ENCODE measurements at places on chromosomes 1 and 21.

DNA sequence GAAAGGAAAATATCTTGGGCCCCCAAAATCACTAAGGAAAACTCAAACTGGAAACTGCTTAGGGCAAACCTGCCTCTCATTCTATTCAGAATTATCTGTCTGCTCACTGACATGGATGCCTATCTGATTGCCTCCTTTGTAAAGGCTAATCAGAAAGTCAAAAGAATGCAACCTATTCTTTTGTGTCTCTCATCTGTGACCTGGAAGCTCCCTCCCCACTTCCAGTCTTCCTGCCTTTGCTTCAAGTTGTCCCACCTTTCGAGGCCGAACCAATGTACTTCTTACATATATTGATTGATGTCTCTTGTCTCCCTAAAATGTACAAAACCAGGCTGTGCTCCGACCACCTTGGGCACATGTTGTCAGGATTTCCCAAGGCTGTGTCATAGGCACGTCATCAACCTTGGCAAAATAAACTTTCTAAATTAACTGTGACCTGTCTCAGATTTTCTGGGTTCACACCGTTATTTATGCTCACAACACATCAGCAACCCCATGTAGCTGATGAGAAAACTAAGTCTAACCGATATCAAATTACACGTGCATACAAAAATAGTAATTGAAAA is 302.3 kb upstream of the NRIP1 start:
- no peak for DNase-seq

DNA sequence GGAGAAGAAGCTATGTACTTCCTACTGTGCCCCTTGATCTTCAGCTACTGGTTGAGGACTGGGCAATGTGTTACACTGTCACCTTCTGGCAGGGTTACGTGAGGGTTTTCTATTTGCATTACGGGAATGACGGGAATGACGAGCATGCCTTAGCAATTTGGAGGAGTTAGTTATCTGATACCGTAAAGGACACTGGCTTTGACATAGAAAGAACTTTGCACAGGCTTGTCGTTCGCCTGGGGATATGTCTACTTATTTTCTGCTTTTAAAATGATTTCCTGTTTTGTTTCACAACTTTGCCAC is 19.8 kb upstream of the ACBD6 start:
- no peak for DNase-seq

DNA sequence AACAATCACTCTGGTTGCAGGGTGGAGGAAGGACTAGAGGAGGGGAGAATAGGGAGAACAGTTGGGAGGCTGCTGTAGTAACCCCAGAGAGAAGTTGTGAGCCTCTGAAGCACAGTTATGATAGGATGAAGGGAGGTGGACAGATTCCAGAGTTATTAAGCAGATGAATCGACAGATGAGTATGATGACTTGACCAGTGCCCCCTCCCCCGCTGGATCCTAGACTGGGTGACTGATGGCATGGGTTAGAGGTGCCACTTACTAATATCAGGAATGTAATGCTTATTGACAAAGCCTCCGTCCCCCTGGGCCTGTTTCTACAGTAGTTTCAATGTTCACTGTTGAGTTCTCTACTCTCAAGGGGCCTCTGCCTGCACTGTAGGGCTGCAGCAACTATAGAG is 14.0 kb upstream of the TIPRL start:
- no peak for DNase-seq

GRCh38 chr1:163307479-163308171 is 14.1 kb upstream of the NUF2 start:
- no peak for DNase-seq

- DNase-seq: no peak
Observed at GRCh38 chr1:92527670-92528069, 40.9 kb upstream of the GFI1 start.

DNA sequence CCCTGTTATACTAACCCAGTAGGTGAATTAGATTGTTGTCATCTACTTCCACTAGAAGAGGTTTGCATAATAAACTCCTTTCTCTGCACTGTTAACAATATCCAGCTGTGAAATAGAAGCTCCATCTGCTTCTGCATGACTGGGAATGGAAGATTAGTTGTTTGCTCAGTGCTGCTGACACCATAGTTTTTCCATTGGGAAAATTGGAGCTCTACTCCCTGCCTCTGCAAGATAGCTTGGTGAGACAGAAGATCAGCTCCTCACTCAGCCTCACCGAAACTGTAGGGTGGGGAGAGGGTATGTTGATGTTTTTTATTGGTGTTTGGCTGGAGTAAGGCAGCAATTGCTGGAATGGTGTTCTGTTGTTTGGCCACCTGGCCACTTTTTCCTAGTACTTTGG is 331.6 kb upstream of the ADAMTS5 start:
- peak; percentile 3 for DNase-seq

DNA sequence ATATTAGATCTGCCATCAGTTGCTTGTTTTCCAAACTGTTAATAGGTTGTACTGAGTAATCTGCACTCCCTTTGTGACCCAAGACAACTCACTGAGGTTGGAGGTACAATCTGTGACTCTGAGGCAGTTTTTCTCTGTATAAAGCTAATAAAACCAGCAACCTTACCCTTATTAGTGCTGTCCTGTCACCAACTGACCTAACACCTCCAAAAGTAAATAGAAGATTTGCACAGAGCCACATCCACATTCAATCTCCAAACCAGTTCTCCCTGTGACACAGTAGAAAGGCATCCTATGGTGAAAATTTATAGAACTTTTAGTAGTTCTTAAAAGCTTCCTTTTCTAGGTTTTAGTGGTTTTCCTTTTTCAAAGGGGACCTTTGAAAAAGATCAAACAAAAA is 140.4 kb upstream of the ADGRL2 start:
- no peak for DNase-seq

DNA sequence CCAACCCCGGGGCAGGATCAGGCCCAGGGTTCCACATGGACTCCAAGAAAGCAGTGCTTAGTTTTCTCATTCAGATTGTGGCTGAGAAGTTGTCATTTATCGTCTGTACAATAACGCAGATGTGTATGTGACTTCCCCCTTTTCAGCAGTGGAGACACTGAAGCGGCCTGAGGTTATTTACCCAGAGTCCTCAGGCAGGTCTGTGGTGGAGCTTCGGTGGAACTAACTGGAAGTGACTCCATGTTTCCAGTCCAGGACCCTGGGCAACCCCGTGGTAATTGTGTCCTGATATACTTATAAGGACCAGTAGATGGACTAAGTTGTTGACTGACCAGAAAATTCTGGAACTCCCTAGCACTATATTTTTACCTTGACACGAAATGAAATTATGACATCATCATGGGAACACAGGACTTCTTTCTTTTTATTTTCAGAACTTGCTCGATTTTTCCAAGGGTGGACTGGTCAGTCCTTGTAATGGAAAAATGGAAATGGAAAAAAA is 1.0 kb upstream of the IER5 start:
- DNase-seq: no peak

- DNase-seq: no peak
Observed at GRCh38 chr1:8529901-8530300, 212.0 kb downstream of the SLC45A1 start.

- DNase-seq: no peak
Observed at GRCh38 chr1:1875932-1876331, 15.0 kb downstream of the GNB1 start.

- no peak for DNase-seq
Observed at GRCh38 chr1:36988321-36988720, 46.0 kb downstream of the GRIK3 start.

DNA sequence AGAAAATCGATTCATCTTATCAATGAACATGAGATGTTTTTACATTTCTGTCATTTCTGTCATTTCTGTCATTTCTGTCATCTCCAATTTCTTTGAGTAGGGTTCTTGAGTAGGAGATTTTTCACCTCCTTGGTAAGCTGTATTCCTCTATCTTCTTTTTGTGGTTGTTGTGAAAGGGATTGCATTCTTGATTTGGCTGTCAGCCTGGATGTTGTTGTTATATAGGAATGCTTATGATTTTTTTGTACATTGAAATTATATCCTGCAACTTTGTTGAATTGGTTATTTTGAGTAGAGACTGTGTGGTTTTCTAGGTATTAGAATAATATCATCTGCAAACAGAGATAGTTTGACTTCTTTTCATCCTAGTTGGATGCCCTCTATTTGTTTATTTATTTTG is 1233.7 kb downstream of the PLA2G4A start:
- no peak for DNase-seq

- DNase-seq: no peak
Observed at GRCh38 chr1:26856604-26857469, 6.1 kb upstream of the SFN start.

GRCh38 chr21:45207839-45208626 is 79.7 kb downstream of the POFUT2 start:
- DNase-seq: no peak

DNA sequence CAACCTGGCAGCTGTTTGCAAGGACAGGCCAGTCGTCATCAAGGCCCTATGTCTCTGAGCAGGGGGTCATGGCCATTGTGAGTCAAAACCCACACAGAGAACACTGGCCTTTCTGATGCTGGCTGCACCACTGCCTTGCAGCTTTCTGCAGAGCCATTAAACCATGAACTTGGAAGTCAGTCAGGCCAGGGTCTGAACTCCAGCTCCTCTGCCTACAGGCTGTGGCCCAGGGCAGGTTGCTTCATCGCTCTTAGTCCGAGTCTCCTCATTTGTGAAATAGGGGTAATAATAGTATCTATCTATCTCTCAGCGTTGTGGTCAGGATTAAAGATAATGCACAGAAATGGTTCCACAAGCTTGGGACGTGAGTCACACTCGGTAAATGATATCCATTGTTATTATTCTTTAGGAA is 35.8 kb upstream of the HIVEP3 start:
- DNase-seq: peak; percentile 27

DNA sequence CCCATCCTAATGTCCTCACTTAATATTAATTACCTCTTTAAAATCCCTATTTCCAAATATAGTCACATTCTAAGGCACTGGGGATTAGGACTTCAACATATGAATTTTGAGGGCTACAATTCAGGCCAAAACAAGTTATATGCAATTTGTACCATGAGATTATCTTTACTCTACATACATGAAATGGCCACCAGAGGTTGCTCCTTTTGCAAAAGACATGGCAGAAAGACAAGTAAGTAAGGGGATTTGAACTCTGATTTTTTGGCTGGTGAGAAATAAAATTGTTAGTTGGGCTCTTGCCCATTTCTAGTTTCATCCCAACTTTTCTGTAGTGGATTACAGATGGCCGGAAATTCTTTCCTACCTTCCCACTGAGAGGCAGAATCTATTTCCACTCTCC is 4.8 kb upstream of the ALG6 start:
- no peak for DNase-seq

GRCh38 chr1:156090840-156091188 is 8.5 kb upstream of the MEX3A start:
- DNase-seq: peak; percentile 82

- no peak for DNase-seq
Observed at GRCh38 chr1:167090314-167090942, at the start of gene GPA33. Gene GPA33 (minus strand): TSS chr1:167090377. CDS start chr1:167090287, 90 bp downstream.

DNA sequence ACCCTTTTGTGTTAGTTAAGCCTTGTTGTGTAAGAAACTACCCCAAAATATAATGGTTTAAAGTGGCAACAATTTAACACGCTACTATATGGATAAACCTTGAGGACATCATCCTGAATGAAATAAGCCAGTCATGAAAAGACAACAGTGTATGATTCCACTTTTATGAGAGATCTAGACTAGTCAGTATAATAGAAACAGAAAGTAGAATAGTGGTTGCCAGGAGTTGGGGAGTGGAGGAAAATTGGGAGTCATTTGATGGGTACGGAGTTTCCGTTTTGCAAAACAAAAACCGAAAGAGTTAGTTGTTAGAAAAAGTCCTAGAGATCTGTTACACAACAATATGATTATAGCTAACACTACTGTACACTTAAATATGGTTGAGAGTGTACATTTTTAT is 16.0 kb upstream of the CHIA start:
- no peak for DNase-seq

DNA sequence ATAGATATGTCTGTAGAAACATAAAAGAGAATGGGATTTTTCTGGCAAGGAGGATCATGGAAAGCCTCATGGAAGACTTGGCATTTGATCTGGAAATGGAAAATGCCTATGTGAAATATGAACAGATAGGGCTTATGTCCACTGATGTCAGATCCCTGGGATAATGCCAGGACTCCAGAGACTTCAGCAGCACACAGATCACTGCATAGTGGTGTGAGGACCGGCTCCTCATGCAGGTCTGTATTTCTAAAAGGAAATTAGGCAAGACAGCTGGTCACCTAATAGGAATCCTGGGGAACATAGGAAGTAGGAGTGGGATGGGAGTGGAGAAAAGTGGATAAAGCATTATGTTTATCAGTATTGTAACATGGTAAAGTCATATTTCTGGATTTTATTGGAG is 56.8 kb upstream of the IPO9 start:
- DNase-seq: no peak

DNA sequence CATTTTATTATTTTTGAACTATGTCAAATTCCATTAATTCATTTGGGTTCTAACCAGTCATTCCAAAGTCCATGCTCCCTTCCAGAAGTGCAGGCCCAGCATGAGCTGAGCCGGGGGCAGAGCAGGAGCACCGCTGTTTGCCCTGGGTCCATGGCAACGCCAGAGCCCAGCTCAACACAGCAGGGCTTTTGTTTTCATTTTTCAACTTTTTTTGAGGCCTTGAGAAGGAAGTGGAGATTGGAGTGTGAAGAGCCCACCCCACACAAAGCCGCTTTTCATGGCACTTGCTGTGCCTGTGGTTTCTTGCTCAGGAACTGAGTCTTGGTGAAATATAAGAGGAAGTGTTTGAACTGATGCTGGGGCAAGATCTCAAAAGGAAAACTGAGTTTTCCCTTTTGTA is 13.2 kb upstream of the PRMT2 start:
- peak; percentile 73 for DNase-seq

- DNase-seq: peak; percentile 51
Observed at GRCh38 chr1:208731981-208732821, 488.0 kb upstream of the PLXNA2 start.

DNA sequence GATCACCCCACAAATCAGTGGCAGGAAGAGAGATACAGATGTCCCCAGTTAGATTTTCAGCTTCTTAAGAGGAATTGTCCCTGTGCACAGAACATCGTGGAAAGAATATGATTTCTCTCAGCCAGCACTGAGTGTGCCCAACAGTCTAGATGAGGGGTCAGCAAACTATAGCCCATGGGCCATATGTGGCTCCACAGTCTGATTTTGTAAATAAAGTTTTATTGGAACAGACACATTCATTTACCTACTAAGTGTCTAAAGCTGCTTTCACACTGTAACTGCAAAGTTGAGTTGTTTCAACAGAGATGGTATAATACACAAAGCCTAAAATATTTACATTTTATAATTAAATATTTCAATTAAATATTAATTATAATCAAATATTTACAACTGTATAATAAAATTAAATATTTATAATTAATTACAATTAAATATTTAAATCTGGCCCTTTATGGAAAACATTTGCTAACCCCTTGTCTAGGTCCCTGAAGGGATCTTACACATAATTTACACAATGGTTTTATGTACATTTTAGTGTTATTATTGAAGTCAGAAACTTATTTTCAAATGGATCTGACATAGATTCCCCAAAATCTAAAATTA is 407.6 kb downstream of the PTPRU start:
- DNase-seq: no peak

All from retina (tissue), 1 donor.